ENCODE measurements at places on chromosomes 2 and 18. TPM values are rescaled to one million over a fixed set of nuclear protein-coding genes. Genes with fewer than 3 reads are reported as not detected.

- DNase-seq, result no peak
These were observed 60.1 kb downstream of the EMILIN2 start for GRCh38 chr18:2906704-2907549.

DNA sequence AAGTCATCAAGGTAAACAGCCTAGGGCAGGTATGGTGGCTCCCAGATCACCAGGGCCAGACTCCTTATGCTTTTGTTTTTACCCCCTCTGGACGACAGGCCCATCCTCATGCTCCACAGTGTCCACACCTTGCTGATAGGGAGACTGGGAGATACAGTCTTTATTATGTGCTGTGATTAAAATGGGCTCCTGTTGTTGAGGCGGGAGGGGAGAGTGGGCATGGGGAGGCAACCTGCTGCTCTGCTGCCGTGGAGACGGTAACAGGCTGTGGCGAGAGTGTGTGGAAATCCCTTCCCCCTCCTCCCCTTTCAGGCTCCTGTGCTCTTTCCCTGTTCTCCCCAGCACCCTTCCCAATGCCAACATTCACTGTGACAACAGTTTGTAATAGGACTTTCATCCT, 38.2 kb upstream of the PNO1 start:
- no peak for DNase-seq

- DNase-seq, result no peak
These were observed 58.7 kb downstream of the CD226 start for GRCh38 chr18:69889009-69889408.

The ALPG gene
- total RNA-seq, result 0.88 TPM

The LAMA1 gene
- 59.3 TPM for total RNA-seq

The PTH2R gene
- 0.87 TPM for total RNA-seq

Data from type B pancreatic cell (in vitro differentiated cells).